Fibroblast of villous mesenchyme (primary cell): ENCODE measurements at places on chromosomes 1 and 21.

DNA sequence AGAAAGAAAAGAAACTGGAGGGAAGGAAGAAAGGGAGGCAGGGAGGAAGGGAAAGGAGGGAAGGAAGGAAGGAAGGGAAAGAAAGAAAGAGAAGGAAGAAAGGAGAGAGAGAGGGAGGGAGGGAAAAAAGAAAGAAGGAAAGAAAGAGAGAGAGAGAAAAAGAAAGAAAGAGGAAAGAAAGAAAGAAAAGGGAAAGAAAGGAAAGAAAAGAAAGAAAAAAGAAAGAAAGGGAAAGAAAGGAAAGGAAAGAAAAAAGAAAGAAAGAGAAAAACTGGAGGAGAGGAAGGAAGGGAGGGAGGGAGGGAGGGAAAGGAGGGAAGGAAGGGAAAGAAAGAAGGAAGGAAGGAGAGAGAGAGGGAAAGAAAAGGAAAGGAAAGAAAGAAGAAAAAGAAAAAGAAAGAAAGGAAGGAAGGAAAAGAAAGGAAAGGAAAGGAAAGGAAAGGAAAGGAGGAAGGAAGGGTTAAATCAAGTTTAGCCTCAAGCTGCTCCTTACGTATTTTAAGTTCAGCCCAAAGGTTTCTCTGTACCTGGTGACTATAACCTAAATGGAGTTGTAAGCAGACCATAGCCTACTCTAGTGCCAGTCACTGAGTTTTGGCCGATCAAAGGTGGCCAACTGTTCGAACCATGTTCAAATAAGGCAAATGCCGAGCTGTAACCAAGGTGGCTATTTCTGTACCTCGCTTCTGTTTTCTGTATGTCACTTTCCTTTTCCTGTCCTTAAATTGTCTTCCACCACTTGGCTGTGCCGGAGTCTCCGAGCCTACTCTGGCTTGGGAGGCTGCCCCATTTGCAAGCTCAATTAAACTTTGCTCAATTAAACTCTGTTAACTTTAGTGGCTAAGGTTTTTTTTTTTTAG lies 37.8 kb upstream of the TMPRSS2 start:
- DNase-seq: no peak

DNA sequence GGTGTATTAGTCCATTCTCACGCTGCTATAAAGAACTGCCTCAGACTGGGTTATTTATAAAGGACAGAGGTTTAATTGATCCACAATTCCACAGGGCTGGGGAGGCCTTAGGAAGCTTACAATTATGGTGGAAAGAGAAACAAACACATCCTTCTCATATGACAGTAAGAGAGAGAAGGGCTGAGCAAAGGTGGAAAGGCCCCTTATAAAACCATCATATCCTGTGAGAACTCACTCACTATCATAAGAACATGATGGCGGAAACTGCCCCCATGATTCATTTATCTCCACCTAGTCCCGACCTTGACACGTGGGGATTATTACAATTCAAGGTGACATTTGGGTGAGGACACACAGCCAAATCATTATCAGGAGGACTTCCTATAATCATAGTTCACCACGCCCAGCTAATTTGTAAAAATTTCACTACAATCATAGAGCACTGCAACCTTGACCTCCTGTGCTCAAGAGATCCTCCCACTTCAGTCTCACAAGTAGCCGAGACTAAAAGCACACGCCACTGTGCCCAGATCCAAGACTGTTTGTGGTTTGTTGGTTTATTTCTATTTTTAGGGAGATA lies 164.9 kb downstream of the RERE start:
- no peak for DNase-seq

GRCh38 chr1:36446271-36446670 lies 4.0 kb downstream of the OSCP1 start:
- no peak for DNase-seq

- DNase-seq: peak; percentile 66
These were observed 407 bp downstream of the GALNT2 start for GRCh38 chr1:230067419-230067870.

DNA sequence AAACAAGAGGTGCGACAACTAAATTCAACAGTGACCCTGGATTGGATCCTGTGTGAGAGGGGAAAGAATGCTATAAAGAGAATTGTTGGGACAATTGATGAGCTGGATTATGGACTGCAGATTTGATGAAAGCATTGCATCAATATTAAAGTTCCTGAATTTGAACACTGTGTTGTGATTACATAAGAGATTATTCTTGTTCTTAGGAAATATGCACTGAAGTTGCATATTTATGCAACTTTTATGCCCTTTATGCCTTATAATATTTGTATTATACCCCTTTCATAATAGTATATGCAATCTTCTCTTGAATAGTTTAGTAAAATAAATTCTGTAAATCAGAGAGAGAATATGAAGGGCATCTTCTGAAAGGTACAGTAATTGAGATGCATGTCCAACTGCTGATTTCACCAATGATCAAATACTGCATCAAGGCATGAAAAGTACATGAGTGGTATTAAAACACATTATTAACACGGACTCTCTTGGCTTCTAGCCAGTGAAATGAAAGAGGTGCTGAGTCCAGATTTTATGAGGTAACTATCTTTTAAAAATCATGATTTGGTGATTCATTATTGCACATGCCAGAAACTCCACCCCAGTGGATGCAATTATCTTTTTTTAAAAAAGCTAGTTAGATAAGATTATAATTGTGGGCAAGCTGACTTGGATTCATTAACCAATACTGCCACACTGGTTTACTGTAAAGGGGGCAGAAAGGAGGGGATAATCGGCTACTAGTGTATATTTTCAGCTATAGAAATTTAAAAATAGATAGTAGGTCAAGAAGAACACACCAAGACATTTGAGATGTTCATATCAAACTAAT lies 19.9 kb upstream of the LPAR3 start:
- peak; percentile 11 for DNase-seq

DNA sequence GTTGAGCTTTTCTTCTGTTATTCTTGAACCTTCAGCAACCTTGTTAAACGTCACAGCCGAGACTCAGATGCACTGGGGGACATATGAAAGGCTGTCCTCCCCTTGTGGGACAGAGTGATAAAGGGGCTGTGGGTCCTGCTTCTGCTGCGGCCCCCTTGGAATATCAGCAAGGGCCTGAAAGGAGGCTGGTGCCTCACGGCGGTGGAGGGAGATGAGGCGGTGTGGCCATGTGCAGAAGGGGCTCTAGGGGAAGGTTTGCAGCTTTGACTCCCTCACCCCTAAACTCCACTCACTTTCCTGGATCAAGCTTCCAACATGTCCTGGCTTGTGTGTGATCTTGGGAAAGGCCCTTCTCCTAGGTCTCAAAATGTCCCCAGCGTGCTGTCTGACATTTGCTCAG lies 270.7 kb upstream of the CSF3R start:
- DNase-seq: no peak

GRCh38 chr1:24586970-24587820 lies 31.3 kb downstream of the NCMAP start:
- peak; percentile 53 for DNase-seq

GRCh38 chr1:165551469-165551868 lies 7.7 kb downstream of the LRRC52 start:
- no peak for DNase-seq

DNA sequence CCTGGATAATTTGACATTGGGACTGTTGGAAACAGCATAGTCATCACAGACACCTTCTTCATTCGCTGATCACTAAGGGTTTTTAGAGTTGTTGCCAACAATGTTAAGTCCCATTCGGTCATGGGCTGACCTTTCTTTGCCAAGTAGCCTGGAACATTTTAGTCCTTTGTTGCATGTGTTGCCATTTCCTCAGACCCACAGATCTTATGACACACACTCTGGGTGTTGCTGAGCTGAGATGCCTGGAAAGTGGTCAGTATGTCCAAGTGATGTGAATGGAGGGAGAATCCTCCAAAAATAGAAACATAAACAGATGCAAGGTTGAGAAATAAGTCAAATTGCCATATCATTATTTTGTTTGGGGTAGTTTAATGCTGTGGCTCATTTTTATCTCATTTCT lies 61.5 kb upstream of the GJA5 start:
- DNase-seq: peak; percentile 53

DNA sequence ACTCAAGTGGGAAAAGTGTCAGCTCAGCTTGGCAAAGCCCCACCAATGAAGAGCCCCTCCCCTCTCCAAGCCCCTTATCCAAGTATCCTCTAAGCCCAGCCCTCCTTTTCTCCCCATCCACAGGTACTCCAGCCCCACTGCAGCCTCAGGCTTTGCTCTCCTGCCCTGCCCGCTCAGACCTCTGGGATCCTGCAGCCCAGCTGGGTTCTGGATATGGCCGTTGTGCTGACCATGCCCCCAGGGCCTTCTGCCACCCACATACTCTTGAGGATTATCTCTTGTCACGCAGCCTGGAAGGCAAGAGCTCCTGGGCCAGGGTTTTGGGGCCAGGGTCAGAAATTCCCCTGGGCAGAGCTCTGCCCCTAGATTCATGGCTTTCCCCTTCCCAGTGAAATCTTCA lies 4.7 kb downstream of the SHISA4 start:
- no peak for DNase-seq

DNA sequence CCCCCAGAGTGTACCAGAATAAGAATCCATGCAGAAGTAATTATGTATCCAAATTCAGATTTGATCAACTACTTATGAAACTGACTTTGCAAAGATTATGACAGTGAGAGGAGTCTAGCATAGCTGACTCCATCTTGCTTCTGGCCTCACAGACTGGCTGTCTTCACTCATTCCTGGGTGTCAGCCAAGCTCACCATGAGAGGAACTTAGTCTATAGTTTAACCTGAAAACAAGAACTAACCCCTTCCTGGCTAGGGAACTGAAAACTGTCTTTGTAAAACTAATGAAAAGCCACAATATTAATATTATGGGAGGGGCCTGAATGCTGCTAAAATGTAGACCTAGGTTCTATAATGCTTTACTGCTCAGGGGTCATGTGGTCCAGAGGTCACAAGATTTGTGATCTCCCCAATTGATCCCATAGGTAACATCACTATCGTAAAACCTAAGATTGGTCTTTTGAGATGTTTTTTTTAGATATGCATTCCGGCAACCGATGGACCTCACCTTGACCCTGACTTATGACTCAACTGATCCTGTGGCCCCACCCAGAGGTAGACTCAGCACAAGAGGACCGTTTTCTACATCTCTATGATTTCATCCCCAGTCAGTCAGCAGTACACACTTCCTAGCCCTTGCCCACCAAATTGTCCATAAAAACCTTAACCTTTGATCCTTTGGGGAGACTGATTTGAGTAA lies 55.2 kb downstream of the ATP1B1 start:
- DNase-seq: no peak

DNA sequence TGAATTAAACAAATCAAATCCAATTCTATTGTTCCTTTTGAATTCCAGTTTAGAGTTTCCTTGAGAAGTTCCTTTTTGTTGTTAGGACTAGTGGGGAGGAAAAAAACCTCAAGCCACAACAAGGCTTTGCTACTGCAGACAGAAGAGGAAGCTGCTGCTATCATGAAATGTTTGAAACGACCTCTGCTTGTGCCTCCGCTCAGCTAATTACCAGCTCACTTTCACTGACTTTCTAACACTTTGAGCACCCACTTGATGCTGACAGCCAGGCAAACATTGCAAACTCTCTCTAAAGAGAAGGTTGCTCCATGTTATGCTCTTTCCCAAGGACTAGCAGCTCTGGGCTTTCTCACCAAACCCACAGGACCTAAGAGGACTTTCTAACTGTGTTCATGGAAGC lies 203.9 kb upstream of the PROX1 start:
- no peak for DNase-seq

DNA sequence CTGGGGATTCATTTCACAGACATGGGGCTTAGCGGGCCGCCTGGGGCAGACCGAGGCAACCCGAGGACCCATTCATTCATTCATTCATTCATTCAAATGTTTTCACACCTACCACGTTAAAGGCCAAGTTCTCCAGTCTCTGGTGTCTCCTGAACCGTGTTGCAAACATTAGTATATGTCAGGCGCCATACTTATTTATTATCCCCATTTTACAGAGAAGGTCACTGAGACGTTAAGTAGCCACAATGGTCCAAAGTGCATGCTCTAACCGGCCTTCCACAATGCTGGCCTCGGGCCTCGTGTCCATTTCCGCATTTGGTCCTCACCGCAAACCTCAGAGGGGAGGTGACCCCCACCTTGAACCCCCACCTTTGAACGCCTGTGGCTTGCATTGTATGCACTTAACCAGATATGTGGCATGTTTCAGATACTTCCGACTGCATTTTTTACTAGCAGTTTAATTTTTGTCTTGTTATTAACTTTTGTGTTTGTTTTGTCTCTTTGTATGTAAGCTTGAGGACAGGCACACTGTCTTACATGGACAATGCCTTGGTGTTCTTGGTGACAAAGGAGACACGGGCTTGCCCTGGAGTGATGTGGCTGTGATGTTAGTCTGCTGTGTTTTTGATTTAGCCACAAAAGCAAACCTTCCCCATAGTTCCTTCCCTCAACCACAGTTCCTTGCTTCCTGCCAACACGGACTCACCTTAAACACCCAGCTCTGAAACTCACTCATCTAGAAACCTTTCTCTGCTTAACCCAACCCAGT lies 1.2 kb upstream of the IFFO2 start:
- DNase-seq: no peak

GRCh38 chr1:219398815-219399396 lies 214.0 kb downstream of the ZC3H11B start:
- no peak for DNase-seq

DNA sequence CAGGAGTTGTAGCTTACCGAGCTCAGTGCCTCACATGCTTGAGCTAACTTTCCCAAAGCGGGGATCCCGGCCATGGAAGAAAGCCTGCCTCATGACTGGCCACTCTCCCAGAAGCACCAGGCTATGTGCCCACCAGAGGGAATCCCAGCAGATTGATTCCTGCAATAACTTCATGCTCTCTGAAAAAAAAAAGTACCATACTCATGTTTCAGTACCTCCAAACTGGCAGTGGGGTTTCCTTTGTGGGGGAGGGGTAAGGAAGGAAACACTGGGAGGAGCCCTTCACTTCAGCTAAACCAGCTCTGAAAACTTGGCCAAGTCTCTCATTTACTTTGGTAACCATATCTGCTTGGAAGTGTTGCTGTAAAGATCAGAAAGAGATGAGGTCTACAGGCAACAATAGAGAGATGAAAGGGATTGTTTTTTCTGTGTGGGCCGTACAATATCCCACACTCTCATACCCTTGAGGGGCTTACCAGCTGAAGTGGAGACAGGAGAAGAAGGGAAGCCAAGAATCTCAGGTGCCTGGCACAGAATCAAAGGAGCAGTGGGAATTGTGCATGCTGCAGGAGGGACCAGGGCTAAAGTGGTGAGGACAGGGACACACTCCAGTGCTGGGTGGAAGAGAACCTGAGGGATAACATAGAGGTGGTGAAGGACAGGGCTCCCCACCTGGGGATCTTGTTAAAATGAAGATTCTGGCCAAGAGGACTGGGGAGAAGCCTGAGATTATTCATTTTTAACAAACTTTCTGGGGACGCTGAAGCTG lies 42.4 kb upstream of the TACSTD2 start:
- DNase-seq: no peak

DNA sequence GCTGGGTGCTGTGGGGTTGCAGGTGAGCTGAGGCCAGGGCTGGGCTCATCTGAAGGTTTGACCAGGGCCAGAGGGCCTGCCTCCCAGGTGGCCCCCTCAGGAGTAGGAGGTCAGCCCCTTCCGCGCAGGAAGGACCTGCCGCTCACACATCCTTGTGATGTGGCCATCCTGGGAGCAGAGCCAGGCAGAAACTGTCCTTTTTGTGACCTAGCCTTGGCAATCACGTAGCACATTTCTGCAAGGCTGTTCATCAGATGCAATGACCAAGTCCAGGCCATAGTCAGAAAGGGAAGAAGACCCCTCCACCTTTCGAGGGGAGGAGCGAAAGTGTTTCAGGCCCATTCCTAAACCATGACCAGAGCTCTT lies 55.5 kb upstream of the TRAPPC10 start:
- peak; percentile 34 for DNase-seq

GRCh38 chr1:27047914-27048313 lies 35.3 kb upstream of the TENT5B start:
- no peak for DNase-seq
